Erythroblast (primary cell): ENCODE measurements at places on chromosomes 12 and 14.

DNA sequence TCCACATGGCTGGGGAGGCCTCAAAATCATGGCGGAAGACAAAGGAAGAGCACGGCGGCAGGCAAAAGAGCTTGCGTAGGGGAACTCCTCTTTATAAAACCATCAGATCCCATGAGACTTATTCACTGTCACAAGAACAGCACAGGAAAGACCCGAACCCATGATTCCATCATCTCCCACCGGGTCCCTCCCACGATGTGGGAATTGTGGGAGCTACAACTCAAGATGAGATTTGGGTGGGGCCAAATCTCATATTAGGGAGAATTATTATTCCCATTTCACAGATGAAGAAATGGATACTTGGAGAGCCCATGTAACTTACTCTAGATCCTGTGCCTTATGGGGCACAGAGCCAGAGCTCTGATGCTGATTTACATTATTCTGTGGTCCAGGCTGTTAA, 322.6 kb downstream of the PCNX1 start:
- no peak for DNase-seq

GRCh38 chr12:122942637-122943036, 23.6 kb downstream of the ABCB9 start:
- peak; percentile 21 for DNase-seq

GRCh38 chr12:47286676-47287075, 206.9 kb upstream of the AMIGO2 start:
- DNase-seq, result peak; percentile 32

GRCh38 chr14:59363531-59364226, 101.5 kb downstream of the GPR135 start:
- DNase-seq, result no peak

DNA sequence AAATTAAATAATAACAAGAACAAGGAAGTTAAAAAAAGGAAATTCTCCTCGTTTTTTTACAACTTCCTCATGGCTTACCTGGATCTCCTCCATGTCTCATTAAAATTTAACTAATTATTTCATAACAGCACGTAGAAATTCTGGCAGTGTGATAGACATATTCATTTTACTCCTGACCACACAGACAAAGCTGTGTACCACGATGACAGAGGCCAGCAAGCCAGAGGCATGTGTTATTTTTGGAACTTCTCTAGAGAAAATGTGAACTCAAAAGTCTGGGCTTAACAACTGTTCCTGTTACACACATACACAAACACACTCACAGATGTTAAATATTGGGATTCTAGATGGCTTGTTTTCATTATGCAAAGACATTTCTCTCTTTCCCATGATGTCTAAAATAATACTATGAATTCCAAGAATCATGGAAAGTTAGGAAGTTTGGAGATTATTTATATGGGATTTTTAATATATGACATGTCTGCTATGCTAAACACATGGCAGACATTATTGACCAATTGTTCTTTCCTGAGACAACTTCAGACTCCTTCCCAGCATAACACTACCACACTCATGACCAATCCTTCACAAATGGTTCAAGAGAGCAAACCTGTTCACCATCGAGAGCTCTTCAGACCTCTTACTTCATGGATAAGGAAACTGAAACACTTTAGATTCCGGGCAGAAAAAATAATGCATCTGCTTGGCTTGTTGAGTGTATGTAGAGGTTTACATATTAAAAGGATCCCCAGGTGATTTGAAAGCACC, 158.7 kb downstream of the DACT1 start:
- no peak for DNase-seq

GRCh38 chr12:67917811-67918210, 71.4 kb upstream of the IFNG-AS1 start:
- no peak for DNase-seq

DNA sequence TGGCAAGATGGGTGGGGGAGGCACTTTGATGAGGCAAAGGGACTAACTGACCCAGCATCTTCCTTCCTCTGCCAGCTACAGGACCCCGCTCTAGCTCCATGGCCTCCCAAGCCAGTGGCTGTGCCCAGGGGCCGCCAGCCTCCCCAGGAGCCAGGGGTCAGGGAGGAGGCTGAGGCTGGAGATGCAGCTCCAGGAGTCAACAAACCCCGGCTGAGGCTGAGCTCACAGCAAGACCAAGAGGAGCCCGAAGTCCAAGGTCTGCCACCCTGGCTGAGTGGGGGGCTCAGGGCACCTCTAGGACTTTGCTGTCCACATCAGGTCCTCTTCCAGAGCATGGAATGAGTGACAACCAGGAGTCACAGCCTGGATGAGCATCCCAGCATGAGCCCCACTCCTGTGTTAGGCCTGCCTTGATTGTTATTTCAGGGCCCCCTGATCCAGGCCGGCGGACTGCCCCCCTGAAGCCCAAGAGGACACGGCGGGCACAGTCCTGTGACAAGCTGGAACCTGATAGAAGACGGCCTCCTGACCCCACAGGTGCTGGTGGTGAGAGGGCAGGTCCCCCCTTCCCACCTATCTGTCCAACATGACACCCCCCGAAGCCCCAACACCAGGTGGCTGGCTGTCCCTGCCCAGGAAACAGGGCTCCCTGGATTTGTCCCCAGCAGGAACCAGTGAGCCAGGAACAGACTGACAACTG, 2.5 kb upstream of the CPNE6 start:
- DNase-seq, result no peak

DNA sequence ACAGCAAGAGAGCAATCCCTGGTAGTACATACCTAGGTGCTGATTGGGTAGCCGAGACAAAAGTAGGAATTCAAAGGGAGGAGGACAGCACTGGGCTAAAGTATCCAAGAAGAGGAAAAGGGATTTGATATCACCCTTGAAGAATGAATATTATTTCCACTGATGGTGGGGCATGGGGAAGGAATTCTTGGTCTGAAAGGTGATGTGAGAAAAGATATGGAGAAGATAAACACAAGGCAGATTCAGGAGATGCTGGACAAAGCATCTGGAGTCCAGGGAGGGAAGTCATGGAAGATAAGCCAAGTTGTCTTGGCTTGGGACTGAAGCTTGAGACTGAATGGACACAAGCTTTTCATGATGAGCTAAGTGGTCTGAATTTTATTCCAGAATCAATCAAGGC, 194.0 kb downstream of the EGLN3 start:
- no peak for DNase-seq

DNA sequence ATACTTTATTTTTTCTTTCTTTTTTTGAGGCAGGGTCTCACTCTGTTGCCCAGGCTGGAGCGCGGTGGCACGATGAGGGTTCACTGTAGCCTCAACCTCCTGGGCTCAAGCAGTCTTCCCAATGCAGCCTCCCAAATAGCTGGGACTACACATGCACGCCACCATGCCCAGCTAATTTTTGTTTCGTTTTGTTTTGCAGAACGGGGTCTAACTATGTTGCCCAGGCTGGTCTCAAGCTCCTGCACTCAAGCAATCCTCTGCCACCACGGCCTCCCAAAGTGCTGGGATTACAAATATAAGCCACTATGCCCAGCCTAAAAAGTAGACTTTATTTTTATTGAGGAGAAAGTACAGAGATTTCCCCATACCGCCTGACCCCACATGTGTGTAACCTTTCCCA, 4.7 kb upstream of the MSI1 start:
- DNase-seq, result no peak

DNA sequence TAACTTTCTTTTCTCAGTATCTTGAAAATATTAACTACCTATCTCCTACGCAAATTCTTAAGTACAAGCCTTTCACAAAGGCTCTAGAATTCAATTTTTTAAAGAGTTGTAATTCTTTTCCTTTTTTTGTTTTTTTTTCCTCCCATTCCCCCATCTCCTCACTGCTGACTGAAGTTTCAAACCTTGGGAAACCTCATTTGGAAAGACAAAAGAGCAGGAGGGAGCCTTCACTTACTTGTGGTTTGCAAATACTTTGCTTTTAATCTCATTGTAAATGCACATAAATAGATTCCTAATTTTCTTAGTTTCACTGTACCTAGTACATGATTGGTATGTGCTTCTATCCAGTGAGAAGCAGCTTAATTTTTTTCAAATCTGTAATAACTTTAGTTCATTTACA, 15.8 kb upstream of the PTGDR start:
- no peak for DNase-seq

- DNase-seq, result no peak
Measured at GRCh38 chr12:1935700-1936378, 17.4 kb upstream of the CACNA2D4 start.

GRCh38 chr14:46769292-46769691, 117.7 kb upstream of the RPL10L start:
- DNase-seq, result no peak

GRCh38 chr12:109430244-109430643, 46.9 kb downstream of the KCTD10 start:
- no peak for DNase-seq

GRCh38 chr14:100015251-100015655, 50.0 kb upstream of the EVL start:
- DNase-seq, result no peak

DNA sequence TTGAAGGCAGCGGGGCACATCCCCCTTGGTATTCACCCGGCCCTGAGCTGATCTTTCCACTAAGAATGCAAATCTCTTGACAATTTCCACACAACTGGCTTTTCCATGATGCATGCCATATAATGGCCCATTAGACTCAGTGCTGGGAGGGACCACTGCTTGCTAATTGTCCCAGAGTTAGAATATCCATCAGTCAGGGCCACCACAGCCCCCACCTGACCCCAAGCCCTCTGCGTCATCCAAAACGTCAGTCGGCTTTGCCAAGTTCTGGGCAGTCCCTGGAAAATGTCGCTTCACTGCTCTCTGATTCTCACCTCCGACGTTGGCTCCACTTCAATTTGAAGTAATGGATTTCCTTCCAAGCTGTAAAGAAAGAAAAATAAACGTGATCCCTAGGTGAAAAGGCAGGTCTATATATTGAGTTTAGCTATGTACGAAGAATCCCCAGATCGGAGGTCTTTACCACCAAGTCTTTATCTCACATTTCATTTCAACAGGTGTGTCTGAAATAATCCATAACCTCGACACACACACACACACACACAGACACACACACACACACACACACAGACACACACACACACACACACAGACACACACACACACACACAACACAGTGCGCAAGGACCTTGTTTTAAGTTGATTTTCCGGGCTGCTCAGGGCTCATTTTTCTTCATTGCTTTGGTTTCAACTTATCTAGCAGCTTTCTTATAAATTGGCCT, 165.5 kb upstream of the NOS1 start:
- no peak for DNase-seq

DNA sequence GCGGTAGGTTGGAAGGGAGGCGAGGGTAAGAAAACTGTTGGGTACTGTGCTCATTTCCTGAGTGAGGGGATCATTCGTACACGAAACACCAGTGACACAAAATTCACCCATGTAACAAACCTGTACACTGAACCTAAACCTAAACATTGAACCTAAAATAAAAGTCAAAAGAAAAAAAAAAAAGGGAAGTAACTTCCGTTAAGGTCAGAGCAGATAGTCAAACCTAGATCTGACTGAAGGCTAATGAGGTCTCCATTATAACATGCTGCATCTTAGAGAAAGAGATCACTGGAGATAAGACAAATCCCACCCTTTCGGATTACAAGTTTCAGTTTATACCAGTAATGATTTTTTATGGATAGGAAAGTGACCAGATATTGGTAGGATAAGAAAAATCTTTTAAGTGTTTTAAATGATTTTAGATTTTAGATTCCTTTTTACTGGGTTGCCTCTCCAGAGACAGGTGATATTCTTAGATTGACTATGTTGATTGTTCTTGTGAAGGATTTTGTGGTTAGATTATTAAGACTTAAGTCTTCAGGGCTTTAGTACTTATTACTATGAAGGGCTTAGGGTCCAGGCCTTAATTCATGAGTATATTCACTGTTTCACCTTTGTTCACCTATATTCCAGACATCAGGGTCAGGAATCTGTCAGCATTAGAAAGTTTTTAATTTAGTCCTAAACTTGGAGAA, 11.2 kb upstream of the NCKAP1L start:
- no peak for DNase-seq

DNA sequence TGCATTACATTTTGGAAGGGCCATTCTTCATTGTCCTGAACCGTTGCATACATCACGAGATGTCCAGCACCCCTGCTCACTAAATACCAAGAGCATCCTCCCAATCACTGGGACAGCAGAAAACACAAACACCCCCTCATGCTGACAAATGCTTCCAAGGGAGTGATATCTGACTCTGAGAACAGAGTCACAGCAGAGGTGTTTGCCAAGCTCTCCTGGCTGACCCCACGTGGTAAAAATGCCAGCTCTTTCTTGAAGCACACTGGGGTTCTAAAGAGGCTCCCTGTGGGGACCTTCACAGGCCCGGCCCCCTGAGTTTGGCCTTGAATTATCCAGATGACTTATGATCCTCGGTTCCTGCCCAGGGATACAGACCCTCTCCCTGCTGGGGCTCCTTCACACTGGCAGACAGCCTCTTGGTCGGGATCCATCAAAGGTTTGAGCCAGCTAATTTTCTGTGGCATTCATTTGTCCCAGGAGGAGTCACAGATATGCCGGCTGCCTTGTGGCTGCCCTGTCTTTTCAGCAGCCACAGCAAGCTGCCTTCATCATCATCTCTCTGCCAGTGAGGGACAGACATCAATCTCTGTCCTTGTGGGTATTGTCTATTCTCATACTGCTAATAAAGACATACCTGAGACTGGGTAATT, 43.1 kb upstream of the PSMC1 start:
- no peak for DNase-seq

DNA sequence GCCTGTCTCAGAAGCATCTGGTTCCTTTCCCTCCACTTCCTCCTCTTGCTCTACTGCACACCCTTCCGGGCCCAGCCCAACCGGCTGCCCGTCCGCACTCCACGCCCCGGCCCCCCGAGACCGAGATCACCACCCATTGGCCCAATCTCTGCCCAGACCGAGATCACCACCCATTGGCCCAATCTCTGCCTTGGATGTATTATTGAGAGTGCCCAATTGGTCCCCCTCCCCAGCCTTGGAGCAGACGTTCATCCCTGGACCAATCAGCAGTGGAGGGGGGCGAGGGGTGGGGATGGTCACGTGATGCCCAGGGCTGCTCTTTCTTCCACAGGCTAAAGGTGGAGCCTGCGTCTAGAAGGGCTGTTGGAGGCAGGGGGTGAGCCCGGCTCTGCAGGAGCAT, 75.6 kb upstream of the TMEM132C start:
- no peak for DNase-seq

- DNase-seq, result no peak
Measured at GRCh38 chr12:59119676-59120075, 199.4 kb upstream of the LRIG3 start.

DNA sequence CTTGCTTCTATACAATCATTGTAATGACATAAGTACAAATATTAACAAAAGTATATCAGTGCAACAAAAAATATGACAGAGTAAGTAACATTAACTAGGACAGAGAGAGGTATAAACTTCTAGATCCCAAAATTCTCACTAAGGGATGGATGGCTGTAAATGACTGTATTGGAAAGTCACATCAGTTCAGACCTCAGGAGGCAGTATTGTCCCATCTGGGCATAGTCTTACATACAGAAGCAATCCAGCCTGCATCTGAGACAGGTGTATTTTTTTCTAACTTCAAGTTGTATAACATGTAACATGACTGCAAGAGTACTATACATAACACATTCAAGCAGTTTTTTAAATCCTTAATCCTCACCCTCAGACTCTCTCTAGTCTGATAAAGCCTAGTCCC, 99.0 kb downstream of the GARIN6 start:
- DNase-seq, result no peak
